Activated T-cell treated with anti-CD3 and anti-CD28 coated beads, Interleukin-2, amount 50 U/mL, for 1 hour (primary cell): ENCODE measurements at places on chromosomes 11 and 22.
A peak's percentile ranks its signal among the peaks of the same experiment; 100 is the strongest.

GRCh38 chr11:110335358-110335757, 38.9 kb upstream of the RDX start:
- DNase-seq = no peak

GRCh38 chr11:125949271-125950177, 3.7 kb downstream of the VSIG10L2 start:
- DNase-seq = no peak

- DNase-seq = peak; percentile 53
These were observed at the start of gene WNT11 for GRCh38 chr11:76206327-76207081. Gene WNT11, minus strand, starts transcription at chr11:76206502. Its CDS starts 95 bp downstream, at chr11:76206407.

DNA sequence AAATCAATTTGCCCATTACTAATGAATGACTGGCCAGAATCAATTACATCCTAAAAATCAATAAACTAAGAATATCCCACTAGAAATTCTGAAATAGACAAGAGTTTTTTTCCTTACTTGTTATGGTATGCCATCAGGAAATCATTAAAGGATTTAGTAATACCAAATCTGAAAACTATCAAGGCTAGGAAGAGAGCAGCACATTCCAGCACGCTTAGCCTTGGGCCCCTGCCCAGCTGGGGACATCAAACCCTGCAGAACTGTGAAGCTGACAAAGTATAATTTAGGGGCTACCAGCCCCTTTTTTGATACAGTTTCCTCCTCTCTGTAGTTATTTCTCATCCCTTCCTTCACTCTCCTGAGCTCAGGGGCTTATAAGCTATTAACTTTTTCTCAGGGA, 247.8 kb upstream of the ZC3H12C start:
- no peak for DNase-seq

DNA sequence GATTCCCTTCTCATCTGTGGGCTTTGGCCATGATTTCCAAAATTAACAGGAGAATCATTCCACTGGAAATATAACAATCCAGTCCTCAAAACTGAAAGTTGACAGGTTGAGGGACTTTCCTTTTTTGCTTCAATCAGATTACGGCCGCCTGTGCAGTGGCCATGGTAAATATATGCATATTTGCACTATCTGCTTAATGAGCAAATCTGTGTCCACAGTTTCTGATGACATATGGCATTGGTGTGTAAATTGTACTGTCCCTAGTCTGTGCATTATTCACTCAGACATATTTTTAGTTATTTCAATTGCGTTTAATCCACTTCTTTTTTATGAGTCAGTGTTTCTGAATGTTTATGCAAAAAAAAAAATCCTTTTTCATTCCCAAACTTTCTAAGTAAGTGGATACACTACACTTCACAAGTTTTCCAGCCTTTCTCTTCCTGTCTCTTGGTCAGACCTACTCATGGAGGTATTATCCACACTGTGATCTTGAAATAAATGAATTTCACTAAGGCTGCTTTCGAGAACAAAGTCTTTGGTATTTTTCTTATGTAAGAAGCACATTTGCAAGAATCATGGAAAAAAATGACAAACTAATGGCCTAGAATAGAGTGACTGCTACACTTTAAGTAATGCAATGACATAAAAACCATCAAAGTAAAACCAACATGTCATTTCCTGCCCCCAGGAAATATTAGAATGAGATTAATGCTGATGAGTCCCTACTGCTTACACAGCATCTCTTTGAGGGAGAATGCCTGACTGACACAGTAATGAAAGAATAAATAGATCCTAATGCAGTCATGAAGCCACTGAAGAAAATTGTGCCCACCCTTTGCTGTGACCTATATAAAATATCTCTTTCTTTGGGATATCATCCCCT, 76.4 kb upstream of the MTNR1B start:
- DNase-seq = no peak

- no peak for DNase-seq
These were observed 56.6 kb downstream of the LMO2 start for GRCh38 chr11:33835143-33835878.

DNA sequence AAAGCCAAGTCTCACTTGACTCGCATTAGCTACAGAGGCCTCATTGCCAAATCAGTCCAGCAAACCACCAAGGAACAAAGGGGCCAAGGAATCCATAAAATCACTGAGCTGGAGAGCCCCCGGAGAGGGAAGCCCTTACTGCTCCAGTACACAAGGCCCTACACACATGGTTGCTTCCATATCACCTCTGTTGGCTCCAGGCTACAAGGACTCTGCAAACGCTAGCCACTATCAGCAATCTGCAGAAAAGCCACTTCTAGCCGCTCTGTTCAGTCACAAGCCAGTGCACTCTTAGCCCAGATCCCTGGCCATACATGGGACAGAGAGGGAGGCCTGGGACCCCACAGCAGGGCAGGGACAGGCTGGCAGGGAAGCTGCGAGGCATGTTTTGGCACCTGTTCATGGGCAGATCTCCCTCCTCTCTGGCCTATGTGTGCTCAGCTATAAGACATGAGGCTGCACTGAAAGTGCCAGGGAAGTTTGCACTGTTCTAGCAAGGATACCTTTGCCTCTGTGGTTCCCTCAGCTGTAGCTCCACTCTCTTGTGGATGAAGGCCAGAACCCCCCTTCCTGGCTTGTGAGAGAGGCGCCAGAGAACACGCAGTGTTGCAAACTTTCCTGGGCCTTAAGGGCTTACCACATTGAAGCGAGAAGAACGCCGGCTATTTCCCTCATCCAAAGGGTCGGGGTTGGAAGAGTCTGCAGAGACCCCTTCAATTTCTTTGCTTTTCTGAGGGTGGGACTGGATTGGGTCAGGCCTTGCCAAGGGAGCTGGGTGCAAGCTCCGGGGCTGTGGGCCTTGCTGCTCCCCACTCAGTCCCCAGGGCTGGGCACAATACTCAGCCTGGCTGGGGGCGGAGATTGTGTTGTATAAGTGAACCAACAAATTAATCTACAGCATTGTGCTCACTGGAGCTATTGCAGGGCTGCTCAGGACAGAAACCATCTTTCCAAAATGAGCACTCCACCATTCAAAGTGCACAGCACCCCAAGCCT, 108.7 kb upstream of the PITPNB start:
- no peak for DNase-seq

DNA sequence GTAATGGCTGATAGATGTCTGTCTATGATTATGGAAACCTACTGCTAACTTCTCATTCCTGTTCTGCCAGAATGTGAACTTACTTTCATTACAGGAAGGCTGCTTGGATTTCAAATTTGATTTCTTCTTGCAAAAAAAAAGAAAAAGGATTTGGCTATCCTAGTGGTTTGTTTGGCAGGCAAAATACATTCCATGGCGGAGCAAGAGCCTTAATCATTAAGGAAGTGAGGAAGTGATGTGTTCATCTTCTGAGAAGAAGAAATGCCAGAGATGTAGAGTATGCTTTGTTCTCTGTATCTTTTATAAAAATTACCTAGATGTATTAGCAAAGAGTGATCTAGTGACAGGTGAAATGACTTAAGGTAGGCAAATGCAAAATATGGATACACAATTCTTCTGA, 356.3 kb downstream of the SOX6 start:
- DNase-seq = no peak

DNA sequence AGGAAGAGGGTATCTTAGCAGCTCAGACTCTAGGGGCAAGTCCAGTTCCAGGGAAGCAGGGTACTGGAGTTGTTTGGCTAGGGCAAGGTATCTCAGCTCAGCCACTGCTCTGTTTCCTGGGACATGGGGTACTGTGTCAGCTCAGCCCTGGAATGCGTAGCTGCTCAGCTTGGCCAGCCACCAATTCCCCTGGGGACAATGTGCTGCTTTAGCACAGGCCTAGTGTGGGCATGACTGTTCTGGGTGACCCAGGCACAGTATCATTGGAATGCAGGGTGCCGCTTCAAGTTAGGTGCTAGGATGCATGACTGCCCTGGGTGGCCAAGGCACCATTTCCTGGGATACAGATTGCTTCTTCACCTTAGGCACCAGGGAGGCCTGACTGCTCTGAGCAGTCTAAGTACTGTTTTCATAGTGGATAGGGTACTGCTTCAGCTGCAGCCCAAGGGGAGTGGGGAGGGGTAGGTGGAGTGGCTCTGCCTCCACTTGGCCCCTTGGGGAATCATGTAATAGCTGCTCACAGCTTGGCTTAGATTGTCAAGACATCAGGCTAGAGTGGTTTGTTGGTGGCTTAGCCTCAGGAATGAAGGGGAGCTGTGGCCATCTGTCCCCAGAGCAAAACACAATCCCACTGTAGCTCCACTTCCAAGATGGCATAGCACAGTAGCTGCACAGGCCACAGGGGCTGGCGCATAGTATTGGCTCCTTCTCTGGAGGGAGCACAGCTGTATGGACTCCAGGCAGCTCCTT, 36.0 kb downstream of the MADD start:
- no peak for DNase-seq

- DNase-seq = no peak
These were observed 61.5 kb downstream of the PRSS23 start for GRCh38 chr11:86861810-86862209.

- no peak for DNase-seq
These were observed 3.6 kb downstream of the TRIM29 start for GRCh38 chr11:120134106-120134930.

- DNase-seq = no peak
These were observed 77.2 kb upstream of the AKIP1 start for GRCh38 chr11:8833568-8834315.

GRCh38 chr11:79510960-79511359, 70.1 kb upstream of the TENM4 start:
- DNase-seq = no peak

- DNase-seq = no peak
These were observed 11.2 kb upstream of the ACR start for GRCh38 chr22:50726643-50727340.

DNA sequence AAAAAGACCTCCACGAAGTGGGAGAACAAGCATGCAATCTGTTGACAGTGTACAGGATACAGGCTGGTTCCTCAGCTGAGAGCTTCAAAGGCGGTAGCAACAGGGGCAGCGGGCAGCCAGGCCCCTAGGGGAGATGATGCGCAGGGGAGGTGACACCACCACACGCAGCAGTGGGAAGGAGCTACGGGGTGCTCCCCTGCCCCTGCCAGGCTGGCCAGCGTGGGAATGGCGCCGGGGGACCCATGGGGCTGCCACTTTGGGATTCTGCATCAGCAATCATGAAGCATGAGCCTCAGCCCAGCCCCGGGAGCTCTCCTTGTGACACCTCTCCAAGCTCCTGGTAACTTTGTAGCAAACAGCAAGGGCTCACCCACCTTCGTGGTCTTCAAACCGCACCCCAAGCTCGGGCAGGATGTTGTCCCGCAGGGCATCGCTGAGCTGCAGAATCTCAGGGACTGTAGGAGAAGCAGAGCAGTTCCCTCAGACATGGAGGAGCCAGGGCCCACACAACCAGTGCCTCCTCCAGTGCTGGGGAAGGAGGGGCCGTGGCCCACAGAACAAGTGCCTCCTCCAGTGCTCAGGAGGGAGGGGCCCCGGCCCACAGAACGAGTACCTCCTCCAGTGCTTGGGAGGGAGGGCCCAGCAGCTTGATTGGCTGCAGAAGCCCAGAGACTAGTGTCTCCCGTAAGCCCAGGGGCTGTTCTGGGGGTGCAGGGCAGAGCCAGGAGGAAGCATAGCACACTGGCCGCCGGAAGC, 14.6 kb upstream of the NAP1L4 start:
- DNase-seq = peak; percentile 50

GRCh38 chr11:22479208-22479607, 141.0 kb downstream of the SLC17A6 start:
- DNase-seq = no peak

- no peak for DNase-seq
These were observed 157.9 kb upstream of the CARD18 start for GRCh38 chr11:105297463-105297862.

DNA sequence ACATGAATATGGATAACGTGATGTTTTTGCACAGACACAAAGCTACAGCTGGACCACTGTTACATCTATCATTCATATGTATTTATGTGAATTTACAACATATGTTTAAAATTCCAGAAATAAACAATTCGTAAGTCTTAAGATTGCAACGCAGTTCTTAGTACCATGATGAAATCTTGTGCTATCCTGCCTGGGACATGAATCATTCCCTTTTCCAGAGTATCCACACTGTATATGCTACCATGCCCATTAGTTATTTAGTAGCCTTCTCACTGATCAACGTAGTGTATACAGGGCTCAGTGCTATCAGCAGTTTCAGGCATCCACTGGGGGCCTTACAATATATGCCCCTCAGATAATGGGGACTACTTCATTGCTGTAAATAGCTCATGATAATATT, 4.3 kb downstream of the ATL3 start:
- no peak for DNase-seq

- DNase-seq = no peak
These were observed 112.3 kb upstream of the SORL1-AS1 start for GRCh38 chr11:121564948-121565684.

DNA sequence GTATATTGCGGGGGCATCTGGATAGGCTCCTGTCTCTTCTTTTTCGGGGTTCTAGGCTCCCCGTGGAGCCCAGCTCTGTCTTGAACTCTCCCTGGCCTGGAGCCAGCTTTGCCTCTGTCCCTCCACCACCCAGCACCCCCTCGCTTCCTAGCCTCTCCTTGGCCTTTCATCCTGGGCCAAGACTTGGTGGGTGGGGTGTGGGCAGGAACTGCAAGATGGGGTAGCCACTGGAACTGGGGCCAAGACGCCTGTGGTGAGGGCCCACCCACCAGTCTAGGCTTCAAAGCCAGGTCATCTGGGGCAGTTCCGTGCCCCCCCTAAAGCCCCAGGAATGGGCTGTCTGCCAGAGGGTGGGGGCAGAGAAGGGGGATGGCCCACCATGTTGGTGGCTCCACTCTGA, 1.7 kb upstream of the CRYBB1 start:
- no peak for DNase-seq

- DNase-seq = no peak
These were observed 418.0 kb upstream of the SYN3 start for GRCh38 chr22:33476206-33476605.

DNA sequence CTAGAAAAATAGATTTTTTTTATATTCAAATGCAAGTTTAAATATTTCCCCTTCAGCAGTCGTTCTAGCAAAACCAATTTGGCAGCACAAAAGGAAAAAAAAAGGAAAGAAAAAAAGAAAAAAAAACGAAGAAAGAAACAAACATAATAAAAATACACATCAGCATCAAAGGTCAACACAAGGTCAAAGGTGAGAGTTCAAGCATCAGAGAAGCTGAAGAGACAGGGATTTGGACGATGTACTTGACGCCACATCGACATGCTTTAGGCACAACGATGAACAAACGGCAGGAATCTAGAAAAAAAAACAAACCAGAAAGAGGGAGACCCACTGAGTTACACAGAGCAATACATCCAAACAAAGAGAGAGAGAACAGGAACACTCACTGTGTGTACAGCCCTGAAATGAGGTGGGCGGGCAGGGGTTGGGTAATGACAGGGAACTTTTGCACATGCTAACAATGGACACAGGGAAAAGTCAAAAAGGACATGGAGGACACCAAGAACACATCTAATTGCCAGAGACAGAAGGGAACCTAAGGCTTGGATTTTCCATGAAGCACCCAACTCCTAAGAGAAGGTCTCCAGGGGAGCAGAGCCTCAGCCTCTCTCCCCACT, 19.8 kb upstream of the RAPSN start:
- no peak for DNase-seq
